ENCODE measurements at places on chromosomes 3 and 15. TPM values are rescaled to one million over a fixed set of nuclear protein-coding genes. Genes with fewer than 3 reads are reported as not detected.

GRCh38 chr3:173398111-173398479 is 551 bp downstream of the NLGN1 start:
- H3K4me1 ChIP-seq = peaks cover 19% of the 10 kb centered on the region
- H3K27me3 ChIP-seq = peaks cover 34% of the 10 kb centered on the region
- H3K27ac ChIP-seq = peak overlapping the region; percentile 61
- no peaks in the 10 kb centered on the region for H3K36me3 ChIP-seq

DNA sequence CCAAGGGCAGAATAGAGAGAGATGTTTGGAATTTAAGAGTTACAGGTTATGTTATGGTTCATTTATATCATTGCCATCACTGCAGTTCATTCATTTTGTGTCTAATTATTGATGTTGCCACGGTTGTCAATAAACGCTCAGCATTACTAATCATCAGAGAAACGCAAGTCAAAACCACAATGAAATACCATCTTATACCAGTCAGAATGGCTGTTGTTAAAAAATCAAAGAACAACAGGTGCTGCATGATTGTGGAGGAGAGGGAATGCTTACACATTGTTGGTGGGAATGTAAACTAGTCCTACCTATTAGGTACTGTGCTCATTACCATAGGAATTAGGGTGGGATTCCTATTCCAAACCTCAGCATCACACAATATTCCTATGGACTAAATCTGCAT is 350.5 kb downstream of the TIGIT start:
- no peak overlapping the region for H3K27ac ChIP-seq
- peaks cover 31% of the 10 kb centered on the region for H3K4me1 ChIP-seq
- no peak overlapping the region for H3K4me3 ChIP-seq

- H3K36me3 ChIP-seq = peaks cover 35% of the 10 kb centered on the region
- H3K4me1 ChIP-seq = no peaks in the 10 kb centered on the region
- DNase-seq = no peak
- H3K27ac ChIP-seq = no peak overlapping the region
- H3K27me3 ChIP-seq = no peaks in the 10 kb centered on the region
- H3K4me3 ChIP-seq = no peak overlapping the region
Measured at GRCh38 chr3:45730409-45731154, 41.4 kb downstream of the SACM1L start.

DNA sequence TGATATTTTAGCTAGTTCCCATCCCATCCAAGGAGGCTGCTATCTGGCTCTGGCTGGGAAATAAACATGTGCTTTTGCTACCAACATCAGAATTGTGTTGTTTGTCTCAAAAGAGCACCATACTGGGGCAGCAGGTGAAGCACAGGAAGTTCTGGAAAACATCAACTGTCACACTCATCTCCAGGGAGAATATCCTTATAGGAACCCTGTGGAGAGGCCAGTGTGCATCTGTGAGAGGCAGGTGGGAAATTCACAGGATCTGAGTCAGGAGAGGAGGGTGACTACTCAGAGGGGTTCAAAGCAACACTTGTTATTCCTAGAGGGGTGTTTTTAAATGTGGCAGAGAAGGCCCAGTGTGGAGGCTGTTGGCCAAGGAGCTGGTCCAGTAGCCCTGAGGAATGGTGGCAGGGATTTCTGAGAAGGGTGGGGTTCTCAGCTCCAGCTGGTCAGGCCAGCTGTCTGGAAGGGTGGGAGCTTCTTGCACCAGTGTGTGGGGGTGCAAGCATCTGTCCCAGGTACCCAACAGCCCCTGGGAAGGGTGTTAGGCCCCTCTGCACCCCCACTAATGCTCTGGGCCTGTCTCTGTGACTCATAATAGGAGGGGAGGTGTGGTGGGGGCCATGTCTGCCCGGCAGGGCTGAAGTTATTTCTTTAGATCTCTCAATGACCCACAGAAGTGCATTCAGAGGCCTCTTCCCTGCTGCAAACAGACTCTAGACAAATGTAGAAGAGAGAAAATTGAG is 28.7 kb downstream of the RPSA start:
- H3K36me3 ChIP-seq = no peaks in the 10 kb centered on the region
- no peaks in the 10 kb centered on the region for H3K27me3 ChIP-seq
- no peak overlapping the region for H3K27ac ChIP-seq
- no peaks in the 10 kb centered on the region for H3K4me1 ChIP-seq
- DNase-seq = no peak

Gene SPTBN5
- not detected for total RNA-seq

Gene SKOR1
- total RNA-seq = 0.09 TPM

Gene DUOXA1
- total RNA-seq = not detected

Gene CLDN16
- total RNA-seq = not detected

Gene NEK11
- 8.1 TPM for total RNA-seq
